ENCODE measurements at places on chromosomes 2 and 18.

GRCh38 chr18:62258616-62259015 is 66.5 kb upstream of the TNFRSF11A start:
- DNase-seq = no peak

- DNase-seq = no peak
Observed at GRCh38 chr2:224171226-224171625, 132.1 kb upstream of the SERPINE2 start.

- no peak for DNase-seq
Observed at GRCh38 chr18:8116341-8117005, 492.8 kb upstream of the RAB12 start.

DNA sequence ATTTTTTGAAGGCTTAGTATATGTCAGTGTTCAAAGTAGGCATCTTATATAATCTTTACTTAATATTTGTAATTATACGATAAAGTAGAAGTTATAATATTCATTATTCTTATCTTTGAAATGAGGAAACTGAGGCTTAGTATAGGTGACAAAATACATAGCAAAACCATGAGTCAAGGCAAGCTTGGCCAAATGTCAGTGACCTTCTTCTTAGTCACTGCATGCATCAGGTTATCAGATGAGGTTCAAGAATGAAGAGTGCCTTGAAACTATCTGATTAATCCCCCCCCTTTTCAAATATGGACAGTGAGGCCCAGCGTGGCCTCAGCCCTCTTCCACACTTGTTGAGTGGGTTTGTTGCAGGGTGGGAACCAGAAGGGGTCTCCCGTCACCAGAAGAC is 59.3 kb downstream of the PMAIP1 start:
- no peak for DNase-seq

DNA sequence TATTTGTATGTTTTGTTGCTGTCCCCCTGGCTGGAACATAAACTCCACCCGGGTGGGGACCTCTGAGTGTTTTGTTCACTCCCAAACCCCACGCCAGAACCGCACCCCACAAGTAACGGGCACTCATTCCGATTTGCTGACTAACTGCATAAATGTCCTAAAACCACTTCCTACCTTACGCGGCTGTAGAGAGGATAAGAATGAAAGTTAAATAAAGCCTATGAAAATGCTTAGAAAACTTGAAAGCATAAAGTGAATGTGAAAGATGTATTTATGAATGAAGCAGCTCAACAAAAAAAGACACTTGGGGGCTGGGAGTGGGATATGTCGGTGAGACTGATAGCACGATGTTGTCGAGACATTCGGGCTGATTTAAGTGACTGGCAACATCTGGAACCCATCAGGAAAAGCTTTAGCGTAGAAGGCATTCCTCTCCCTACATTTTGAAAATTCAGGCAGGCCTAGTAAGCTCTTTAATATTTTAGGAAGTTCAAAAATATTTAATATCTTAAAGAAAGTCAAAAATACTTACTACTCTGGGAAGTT is 206.7 kb downstream of the SH3RF3 start:
- DNase-seq = no peak

- DNase-seq = no peak
Observed at GRCh38 chr18:3104190-3105054, 91.5 kb upstream of the LPIN2 start.
